ENCODE measurements at places on chromosomes 1 and 21.

DNA sequence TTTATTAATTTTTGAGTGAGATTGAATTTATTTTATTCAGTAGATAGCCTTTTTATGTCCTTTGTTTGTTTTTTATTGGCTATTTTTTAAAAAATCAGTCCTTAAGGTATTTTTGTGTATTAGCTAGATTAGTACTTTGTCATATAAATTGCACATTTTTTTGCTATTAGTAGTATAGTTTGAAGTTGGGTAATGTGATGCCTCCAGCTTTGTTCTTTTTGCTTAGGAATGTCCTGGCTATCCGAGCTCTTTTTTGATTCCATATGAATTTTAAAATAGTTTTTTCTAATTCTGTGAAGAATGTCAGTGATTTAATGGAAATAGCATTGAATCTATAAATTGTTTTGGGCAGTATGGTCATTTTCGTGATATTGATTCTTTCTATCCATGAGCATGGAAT lies 80.4 kb downstream of the MAN1A2 start:
- no peak for DNase-seq

DNA sequence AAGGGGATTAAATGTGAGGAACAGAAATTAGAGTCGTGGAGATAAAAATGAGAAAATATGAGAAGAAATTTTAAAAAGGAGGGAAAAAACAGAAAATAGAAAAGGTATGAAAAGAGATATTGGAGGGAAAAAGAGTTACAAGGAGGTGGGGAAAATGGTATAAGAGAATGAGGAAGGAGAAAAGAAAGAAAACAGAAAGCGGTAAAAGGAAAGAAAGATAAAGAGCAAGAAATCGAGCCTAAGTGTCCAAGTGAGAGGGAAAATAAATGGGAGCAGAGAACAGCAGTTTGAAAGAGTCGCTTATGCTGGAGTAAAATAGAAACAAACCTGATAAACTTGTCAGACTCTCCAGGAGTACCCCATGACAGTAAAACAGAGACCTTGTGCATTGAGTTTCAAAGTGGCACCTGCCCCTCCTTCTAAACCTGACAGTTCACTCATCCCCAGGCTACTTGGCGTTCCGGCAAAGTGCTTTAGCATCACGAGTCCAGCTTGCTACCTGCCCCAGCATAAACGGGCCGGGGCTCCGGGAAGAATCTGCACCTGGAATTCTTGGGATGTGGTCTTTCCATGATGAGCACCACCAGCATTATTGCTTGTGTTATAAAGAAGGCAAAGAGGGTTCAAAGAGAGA lies 585 bp downstream of the NEGR1 start:
- no peak for DNase-seq

DNA sequence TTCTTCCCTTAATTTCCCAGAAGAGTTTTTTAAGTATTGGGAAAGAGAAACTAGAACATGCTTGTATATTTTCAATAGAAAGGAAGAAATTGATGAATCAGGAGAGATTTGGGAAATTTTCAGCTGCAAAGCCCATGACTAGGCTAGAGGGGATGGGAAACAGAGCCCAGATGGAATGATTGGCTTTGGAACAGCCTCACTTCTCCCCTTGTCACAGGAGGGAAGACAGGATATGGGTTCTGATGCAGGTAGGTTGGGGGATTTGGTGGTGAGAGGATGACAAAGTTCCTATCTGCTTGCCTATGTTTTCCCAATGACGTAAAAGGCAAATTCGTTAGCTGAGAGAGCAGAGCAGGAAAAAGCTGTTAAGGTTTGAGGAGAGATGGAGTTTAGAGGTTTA lies 31.0 kb upstream of the ARID1A start:
- no peak for DNase-seq

GRCh38 chr1:230037261-230037660 lies 29.8 kb upstream of the GALNT2 start:
- DNase-seq: no peak

GRCh38 chr21:33991133-33991532 lies 75.5 kb upstream of the ATP5PO start:
- DNase-seq: no peak

DNA sequence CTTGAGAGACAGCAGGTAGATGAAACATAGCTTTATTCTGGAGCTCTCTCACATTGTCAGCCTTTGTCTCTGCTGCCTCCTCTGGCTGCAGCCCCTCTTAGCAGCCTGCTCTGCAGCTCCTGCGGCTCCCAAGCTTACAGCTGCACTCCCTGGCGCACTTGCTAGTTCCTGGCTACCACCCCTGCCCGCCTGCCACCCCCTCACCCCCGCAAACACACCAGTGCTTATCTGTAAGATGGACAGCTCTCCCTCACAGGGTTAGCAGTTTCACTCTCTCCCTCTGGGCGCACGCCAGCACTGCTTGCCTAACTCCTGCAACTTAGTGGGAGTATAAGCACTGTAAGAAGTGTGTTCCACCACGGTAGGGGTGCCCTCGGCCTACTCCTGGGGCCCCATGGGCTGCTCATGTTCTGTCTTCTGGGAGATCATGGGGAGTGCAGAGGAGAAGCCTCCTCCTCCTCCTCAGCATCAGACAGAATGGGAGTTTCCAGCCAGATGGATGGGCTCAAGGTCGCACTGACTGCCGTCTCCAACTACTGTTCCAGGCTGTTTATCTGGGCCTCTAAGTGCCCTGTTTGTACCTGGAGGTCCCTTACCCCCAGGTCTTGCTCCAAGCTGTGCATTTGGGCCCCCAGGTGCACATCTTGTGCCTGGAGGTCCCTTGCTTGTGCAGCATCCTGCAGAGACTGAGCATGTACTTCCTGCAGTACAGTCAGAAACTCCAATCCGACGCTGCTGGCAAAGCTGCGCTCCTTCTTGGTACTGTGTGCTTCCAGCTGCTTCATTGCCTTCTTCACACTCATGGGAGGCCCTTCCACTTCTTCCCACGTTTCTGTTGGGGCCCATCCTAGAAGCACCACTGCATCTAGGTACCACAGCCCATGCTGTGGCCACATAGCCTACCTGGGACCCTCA lies 1388.1 kb downstream of the AMY1C start:
- no peak for DNase-seq

GRCh38 chr1:228938537-228938901 lies 203.2 kb downstream of the RHOU start:
- no peak for DNase-seq

- DNase-seq: no peak
These were observed 30.9 kb downstream of the VWA5B1 start for GRCh38 chr1:20321573-20321972.

GRCh38 chr1:243982447-243983018 lies 68.5 kb upstream of the ZBTB18 start:
- DNase-seq: no peak

GRCh38 chr1:2506007-2506860 lies 20.2 kb downstream of the PANK4 start:
- DNase-seq: no peak

DNA sequence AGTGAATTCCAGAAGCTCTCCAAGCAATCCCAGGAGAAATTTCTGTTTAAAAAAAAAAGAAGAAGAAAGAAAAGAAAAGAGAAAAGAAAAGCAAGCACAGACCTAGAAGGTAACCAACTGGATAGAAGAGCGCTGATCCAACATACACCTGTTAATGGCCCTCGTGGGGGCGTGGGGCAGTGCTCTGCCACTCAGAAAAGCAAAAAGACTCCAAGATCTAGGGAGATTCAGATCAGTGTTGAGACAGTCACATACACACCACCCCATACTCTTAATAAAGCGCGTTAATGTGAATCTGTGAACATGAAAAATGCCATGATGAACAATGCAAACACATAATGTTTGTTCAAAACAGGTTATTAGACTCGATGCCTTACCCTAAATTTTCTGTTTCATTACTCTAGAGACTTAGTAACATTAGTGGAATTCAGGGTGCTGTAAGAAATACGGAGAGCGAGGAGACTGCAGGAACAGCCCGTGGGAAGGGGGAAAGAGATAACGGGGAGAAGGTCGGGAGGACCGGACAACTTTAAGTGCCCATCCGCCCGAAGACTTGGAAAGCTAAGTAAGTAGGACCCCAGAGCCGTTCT lies 406 bp downstream of the NME7 start:
- DNase-seq: peak; percentile 7

GRCh38 chr1:8493916-8494540 lies 176.1 kb downstream of the SLC45A1 start:
- no peak for DNase-seq

GRCh38 chr1:107788206-107789202 lies 176.5 kb downstream of the VAV3 start:
- DNase-seq: no peak

GRCh38 chr1:95068956-95069709 lies 3.6 kb downstream of the ALG14 start:
- no peak for DNase-seq

GRCh38 chr1:33864460-33865389 lies 846 bp downstream of the HMGB4 start:
- DNase-seq: no peak

GRCh38 chr1:81428998-81429397 lies 371.7 kb upstream of the ADGRL2 start:
- DNase-seq: no peak

DNA sequence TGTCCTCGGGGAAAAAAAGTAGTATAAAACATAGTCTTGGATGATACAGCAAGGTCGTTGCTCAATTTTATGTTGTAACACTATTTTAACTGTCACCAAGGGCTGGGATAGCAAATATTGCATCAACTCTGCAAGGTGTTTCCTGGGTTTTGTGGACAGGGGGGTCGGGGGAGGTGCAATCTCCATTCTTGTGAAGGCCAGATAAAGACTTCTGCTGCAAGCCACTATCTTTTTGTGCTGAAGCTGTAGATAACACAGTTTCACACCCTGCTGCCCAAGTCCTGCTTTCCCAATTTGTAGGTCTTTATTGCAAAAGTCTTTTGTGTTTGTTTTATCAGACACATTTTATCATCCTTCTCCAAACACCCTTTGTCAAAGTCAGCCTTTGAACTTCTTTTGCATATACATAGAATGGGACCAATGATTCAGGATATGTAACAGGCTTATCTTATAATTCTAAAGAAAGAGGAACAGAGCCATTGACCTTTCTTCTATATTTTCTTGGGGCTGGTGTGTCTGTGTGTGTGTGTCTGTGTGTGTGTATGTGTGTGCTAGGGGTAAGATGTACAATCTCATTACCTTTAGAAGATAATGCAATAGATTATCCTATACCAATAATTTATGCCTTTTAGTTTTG lies 140.6 kb downstream of the RUNX1 start:
- no peak for DNase-seq

- no peak for DNase-seq
These were observed 65.7 kb upstream of the BACE2 start for GRCh38 chr21:41102281-41102680.

Measured in left renal cortex interstitium (tissue), 4 donors.